ENCODE measurements at places on chromosomes 11 and 22. TPM values are rescaled to one million over a fixed set of nuclear protein-coding genes. Genes with fewer than 3 reads are reported as not detected.

- peak; percentile 17 for DNase-seq
Measured at GRCh38 chr11:31874631-31875191, 63.6 kb upstream of the PAX6 start.

- DNase-seq, result peak; percentile 68
Measured at GRCh38 chr22:47164514-47165337, 402.3 kb downstream of the TBC1D22A start.

APOL5 gene
- not detected for total RNA-seq

DNA sequence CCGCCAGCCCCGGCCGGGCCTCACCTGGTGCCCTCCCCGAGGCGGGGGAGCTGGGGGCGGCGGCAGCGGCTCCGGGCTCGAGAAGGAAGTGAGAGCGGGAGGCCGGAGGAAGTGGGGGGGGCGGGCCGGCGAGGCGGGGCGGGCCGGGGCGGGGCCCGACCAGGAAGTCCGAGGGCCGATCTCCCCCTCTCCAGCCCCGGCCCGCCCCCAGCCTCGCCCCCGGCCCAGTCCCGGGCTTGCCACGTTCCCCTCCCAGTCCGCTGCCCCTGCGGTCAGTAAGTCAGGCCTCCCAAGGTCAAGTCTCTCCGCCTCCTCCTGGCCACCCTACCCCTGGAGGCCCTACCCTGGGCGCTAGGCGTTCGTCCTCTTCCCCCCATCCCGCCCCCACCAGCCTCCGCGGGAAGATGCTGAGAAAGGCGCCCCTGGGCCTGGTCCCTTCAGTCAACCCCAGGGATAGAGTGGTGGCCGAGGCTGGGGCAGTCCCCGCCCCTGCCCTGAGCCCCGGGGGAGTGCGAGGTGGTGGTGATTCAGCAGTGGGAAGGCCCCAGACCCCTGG is at the start of gene RHOG:
RHOG (minus strand) TSS at position 90 of the 556 bp plus-strand sequence. CDS start 12,821 bp downstream, outside the sequence.
- peak; percentile 72 for DNase-seq

CHRM1 gene
- total RNA-seq, result 3.0 TPM

DNA sequence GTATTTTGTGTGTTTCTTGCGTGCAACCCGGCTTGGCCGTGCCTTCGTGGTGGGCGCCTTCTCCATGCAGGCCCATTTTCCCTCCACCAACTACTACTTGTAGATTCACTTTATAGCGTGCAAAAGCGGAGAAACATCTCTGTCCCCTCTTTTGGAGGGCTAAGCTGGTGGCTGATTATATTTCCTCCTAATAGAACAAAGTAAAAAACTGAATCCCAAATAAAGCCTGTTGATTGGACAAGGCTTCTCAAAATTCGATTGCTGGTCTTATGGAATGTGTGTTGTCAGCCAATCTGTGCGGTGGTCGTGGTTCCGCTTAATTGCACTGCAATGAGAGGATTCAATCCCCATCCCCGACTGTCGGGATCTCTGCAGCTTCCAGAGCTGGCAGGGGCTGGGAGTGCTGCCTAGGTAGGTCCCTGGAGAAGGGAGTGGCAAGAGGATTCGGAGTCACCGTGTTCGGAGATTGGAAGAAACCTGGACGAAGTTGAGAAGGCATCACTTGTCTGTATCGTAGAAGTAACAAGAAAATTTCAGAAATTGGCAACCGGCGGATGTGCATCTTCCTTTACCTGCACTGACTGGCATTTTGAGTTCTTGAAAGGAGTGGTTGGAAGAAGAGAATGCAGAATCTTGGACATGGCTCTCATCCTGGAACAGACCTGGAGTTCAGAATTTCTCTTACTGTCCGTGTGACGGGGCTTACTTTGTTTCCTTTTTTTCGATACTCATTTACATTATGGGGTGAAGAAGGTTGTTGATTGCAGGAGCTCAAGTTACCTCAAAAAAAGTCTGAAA is 1.1 kb downstream of the HMGXB4 start:
- no peak for DNase-seq

SLCO2B1 gene
- 10.7 TPM for total RNA-seq

DNA sequence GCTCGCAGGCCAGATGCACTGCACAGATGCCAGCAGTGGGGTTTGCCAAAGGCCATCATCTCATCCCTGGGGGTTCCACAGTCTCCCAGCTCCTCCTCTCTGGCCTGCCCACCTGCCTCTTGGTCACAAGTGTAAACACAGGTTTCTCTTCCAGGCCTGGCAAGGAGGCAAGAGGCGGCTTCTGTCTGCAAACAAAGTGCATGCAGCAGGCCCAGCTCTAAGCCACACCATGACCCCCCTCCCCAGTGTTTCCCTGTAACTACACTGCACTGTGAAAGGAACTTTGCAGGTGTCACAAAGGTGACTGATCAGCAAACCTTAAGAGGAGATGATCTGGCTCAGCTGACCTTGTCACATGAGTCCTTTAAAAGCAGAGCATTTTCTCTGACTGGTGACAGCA is 26.2 kb upstream of the SHISAL1 start:
- DNase-seq, result no peak

GRCh38 chr11:16484434-16484833 is 128.1 kb upstream of the SOX6 start:
- DNase-seq, result no peak

- DNase-seq, result no peak
Measured at GRCh38 chr11:67484847-67485311, 2.1 kb downstream of the AIP start.

IFTAP gene
- total RNA-seq, result 12.4 TPM

GRCh38 chr11:32225571-32226285 is 134.9 kb downstream of the RCN1 start:
- DNase-seq, result no peak

GRCh38 chr11:26231252-26231661 is 100.7 kb upstream of the ANO3 start:
- DNase-seq, result no peak

- DNase-seq, result no peak
Measured at GRCh38 chr11:57302489-57302888, 22.3 kb downstream of the TNKS1BP1 start.

KDM4E gene
- not detected for total RNA-seq

DNA sequence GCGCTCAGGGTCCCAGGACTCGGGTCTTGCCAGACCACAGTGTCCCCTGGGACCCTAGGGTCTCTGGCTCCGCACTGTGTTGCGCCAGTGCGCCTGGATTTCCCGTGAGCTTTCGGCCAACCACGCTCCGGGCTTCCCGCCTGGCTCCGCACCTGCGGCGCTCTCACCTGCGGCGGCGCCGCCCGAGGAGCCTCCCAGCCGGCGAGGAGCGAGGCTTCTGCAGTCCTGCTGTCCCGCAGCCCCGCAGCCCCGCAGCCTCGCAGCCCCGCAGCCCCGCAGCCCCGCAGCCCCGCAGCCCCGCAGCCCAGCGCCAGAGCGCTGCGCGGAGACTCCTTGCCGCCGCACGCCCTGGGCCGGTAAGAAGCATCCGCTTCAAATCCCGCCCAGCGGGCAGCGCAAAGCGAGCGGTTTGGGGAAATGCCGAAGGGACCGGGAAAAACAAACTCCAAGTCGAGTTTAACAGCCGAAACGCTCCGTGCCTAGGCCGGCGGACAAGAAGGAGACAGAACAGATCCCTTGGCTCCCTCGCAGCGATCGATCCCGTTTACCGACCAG is 939 bp downstream of the ALX4 start:
- DNase-seq, result no peak

- no peak for DNase-seq
Measured at GRCh38 chr11:24408202-24408601, 88.7 kb upstream of the LUZP2 start.

- DNase-seq, result no peak
Measured at GRCh38 chr11:110297726-110298300, 1.4 kb upstream of the RDX start.

ANGPTL5 gene
- 0.84 TPM for total RNA-seq

- no peak for DNase-seq
Measured at GRCh38 chr11:65071907-65072630, 11.8 kb downstream of the CDCA5 start.

NOL12 gene
- 72.3 TPM for total RNA-seq

GRCh38 chr11:110505528-110506284 is 76.0 kb downstream of the FDX1 start:
- no peak for DNase-seq

- DNase-seq, result no peak
Measured at GRCh38 chr11:68960294-68961071, 20.3 kb downstream of the MRGPRD start.

DNA sequence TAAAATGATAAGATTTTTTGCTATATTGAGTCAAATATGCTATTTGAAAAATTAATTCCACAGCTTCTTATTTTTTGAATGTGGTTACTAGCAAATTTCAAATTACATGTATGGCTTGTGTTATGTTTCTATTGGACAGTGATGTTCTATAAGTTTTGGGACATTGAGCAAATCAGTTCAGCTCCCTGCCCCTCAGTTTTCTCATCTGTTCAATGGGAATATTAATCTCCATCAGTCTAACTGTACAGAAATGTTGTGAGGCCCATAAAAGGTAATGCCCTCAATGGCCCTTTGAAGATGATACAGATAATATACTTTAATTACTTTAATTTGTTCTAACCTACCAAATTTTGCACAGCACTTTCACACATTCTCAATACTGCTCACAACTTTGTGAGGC is 15.2 kb downstream of the WT1 start:
- DNase-seq, result no peak

KDM4D gene
- total RNA-seq, result 1.1 TPM

Data from lower leg skin (tissue), 4 donors.